ENCODE measurements at places on chromosomes 5 and 9.

DNA sequence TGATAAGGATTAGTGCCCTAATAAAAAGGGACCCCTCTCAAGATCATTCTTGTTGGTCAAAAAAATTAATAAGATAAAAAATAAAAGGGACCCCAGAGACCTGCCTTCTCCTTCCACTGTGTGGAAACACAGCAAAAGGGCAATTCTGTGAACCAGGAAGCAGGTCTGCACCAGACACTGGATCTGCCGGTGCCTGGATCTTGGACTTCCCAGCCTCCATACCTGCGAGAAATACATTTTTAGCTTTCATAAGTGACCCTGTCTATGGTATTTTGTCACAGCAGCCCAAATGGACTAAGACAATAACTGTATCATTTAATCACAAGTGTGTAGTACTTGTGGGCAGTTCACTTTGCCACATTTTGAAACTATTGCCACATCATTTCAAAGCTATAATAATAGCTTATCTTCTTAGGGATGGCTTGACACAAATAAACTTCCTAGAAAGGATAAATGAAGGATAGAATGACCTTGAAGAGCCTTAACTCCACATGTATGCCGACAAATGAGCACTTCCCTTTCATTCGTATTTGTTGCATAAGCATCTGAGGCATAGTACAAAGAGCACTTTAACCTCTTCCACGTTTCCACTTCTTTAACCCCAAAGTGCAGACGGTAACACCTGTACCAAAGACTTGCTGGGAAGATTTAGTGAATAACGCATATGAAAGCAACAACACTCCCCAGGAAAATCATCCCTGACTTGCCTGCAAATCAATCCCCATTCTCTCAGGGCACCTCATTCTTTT is 336.5 kb downstream of the RFX3 start:
- DNase-seq = no peak

- no peak for DNase-seq
Measured at GRCh38 chr5:139849942-139850341, 54.3 kb downstream of the PSD2 start.

- DNase-seq = no peak
Measured at GRCh38 chr5:53607886-53608285, 47.4 kb downstream of the NDUFS4 start.

DNA sequence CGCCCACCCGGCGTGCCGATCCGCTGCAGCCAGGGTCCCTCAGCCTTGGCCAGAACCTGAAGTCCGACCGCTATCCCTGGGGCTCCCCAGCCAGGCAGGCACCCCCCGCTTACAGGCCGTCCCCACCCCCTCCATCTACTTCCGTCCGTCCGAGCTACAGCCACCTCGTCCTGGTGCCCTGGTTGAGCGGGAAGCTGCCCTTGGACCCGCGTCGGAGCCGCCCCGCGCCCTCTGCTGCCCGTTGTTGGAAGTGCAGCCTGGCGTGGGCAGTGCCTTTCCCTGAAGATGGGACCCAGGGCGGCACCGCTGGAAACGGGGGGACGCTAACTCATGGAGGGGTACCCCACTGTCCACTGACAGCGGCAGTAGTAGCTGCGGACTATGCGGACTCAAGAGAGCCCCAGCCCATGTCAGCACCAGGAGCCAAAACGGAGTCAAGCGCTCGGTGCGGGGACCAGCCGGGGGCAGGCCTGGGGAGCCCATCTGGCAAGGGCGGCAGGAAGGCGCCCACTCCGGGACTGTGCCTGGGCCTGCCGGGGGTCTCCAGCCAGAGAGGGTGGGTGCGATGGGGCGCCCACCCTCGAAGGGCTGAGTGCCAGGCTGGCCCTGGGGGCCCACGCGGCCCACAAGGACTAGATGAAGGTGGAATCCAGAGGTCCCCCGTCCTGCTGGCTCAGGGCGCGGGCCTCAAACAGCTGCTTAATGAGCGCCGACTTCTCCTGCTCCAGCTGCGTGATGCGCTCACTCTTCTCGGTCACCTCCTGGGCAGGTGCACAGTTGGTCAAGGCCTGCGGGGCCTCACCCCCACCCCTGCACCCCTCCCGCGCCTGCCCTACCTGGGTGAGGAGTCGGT is 6.1 kb downstream of the SAPCD2 start:
- DNase-seq = peak; percentile 30

- DNase-seq = no peak
Measured at GRCh38 chr9:84075004-84075403, 94.4 kb downstream of the RMI1 start.

DNA sequence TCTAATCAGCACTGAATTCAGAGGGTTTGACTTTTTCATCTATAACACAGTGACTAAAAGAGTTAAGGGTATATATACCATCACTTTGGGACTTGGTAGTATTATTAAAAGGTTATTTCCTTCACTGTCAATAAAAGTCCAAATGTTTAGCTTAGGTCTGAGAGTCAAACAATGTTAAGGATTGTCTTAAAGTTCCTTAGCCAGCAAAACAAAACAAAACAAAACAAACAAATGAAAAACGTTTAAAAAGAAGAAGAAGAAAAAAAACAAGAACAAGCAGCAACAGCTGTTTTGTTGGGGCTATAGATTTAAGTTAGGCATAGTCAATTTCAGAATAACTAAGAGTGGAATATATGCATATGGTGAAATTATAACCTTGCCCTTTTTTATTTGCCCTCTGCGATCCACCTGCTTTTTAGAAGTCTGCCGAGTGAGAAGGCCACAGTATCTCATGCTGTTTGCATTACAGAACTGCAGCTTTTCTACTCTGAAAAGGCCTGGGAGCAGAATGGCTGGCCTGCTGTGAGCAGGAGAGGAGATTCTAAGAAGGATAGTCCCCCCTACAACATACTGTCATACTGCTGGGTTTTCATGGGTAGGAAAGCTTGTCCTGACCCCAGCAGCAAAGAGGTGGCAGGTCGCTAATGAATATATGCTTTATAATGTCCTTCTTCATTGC is 141.7 kb downstream of the NTRK2 start:
- no peak for DNase-seq

GRCh38 chr5:90473396-90474234 is 956 bp downstream of the MBLAC2 start:
- DNase-seq = peak; percentile 10

- no peak for DNase-seq
Measured at GRCh38 chr5:150499437-150499956, 8.4 kb upstream of the NDST1 start.

GRCh38 chr5:95069021-95069420 is 215.9 kb downstream of the MCTP1 start:
- no peak for DNase-seq

DNA sequence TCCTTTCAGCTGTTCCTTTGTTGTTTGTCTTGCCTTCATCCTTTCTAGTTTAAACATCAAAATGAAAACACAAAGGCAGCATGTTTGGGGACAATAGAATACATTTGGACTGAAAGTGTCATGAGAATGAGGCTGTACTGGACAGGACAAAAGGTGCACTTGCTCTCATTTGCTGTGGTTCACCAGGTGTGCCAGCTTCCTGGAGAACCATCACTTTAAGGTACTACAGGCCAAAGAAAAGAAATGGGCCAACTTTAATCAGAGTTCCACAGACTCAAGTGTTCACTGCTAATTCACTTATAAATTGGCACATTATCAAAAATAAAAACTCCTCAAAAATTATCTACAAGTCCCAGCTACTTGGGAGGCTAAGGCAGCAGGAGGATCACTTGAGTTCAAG is 53.8 kb downstream of the ABHD17B start:
- no peak for DNase-seq

DNA sequence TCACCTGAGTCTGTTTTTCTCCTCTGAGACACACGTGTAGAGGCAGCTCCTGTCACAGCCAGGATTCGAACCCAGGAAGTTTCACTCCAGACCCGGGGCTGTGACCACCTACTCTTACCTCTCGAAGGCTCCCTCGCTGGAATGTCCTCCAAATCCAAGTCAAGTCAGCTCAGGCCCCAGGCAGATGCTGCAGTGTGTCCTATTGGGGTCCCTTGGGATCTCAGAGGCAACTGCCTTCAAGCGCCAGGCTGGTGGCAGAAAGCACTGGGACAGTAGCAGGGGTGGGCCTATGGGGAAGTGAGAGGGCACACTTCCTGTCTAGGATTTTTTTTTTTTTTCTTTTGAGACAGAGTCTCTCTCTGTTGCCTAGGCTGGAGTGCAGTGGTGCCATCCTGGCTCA is 762 bp upstream of the ST6GALNAC4 start:
- DNase-seq = no peak

DNA sequence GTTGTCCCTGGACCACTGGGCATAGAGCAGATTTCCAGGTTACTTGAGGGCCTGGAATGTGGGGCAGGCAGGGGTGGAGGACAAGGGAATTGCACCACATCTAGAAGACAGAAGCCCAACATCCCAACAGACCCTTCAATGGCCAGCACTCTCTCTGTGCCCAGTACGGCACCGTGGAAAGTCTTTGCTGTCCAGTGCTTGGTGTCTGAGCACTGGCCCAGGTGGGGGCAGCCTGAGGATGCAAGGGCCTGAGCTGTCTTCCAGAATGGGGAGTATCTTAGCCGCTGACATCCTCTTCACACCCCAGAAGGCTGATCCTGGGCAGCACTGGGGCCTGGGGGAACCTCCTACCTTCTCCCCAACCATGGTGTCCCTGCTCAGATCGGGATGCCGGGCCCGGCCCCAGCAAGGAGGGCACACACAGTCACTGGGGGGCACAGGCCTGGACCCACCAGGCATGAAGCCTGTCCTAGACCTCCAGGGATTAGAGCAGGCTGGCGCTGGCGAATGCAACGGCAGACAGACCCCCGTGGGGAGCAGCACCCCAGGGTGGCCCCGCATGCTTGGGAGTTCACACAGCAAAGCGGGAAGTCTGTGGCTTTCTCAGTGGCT is 40.6 kb upstream of the OLFM1 start:
- DNase-seq = no peak

- DNase-seq = peak; percentile 38
Measured at GRCh38 chr9:15104826-15105420, 194.7 kb upstream of the FREM1 start.

DNA sequence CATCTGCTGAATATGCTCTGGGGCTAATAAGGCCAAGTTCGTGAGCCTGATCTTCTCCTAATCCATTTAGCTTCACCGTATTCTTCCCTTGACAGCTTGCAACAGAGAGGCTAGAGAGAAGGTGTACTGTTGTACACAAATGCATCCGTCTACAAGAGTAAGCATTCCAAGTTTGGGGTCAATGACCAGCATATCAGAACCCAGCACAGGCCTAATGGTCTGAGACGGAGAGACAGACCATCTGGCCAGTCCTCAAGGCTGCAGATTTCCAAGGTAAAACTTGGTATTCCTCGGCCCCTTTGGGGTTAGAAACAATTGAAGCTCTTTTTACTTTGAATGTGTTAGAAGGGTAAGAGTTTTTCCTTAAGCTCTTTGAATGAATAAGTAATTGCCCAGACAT is 481.2 kb upstream of the KLF4 start:
- no peak for DNase-seq

DNA sequence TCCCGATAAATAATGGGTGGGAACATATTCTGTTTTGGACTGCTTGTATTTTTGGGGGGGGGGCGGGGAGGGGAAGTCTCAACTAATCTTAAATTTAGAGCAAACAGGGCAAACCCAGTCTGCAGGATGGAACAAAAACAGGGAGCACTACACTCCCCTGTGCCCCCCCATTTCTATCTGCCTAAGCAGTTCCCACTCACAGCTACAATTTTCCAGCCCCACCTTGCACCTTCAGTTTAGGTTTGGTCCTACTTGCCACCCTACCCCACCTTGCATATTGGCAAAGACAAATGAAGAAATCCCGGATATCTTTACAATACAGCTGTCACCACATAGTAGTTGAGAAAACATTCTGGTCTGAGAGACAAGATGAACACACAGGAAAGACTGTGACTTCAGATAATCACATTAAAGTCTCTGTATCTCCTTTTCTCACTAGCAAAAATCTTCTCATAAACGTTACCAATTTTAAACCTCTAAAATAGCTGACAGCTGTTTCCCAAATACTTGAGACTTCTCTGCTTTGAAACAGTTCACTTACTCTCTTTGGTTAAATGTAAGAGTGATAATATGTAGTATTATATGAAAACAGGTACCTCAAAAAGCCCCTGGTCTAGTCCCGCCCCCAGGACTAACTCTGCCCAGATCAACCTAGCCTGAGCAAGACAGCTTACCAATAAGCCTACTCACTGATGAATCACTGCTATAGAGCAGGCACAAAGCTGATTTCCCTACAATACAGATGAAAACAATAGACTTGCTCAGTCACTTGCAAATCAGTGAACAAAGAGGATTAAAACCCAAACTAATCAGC is 5.2 kb upstream of the RAPGEF6 start:
- DNase-seq = no peak

DNA sequence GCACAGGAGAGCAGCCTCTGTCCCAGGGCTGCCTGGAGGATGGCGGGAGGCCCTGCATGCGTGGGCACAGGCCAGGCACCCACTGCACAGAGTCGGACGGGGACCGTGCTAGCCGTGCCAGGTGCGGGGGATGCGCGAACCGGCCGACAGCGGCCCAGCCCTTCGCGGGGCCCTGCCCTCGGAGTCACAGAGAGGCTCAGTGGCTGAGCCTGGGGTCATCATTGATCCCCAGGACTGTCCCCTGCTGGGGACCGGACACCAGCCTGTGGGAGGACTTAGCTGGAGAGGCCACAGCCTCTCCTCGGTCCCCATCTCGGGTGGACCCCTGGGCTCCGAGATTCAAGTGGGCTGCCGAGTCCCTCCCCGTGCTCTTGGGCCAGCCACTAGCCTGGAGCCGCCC is 19.1 kb upstream of the LAMC3 start:
- no peak for DNase-seq

GRCh38 chr9:76619640-76620039 is 144.6 kb upstream of the PCA3 start:
- DNase-seq = no peak

DNA sequence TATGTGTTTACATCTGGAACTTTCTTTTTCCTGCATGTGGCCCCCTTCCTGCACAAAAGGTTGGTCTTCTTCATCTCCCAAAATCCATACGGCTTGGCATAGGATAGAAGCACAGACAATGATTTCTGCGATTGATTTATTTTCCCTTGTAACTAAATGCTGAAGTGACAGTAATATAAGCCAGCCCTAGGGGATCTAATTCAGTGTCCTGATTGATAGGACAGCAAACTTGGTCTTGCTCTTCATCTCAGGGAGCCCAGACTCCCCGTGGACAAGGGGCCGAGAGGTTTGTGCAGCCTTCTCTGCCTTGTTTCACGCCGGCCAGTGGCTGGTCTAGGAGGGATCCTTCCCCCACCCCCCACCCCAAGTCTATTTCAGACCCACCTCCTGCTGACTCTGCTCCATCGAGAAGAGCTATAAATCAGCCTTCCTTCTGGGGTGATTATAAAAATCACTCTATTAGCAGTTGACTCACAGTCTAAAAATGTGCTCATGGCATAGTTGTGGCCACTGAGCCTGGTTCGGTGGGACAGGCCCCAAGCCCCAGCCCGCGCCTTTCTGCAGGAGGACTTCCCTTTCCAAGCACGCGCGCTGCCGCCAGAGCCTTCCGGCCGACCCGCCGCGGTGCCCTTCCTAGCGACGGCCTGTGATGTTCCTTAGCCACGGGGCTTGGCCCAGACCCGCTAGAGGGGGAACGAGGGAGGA is 89.8 kb upstream of the COL5A1 start:
- DNase-seq = no peak

DNA sequence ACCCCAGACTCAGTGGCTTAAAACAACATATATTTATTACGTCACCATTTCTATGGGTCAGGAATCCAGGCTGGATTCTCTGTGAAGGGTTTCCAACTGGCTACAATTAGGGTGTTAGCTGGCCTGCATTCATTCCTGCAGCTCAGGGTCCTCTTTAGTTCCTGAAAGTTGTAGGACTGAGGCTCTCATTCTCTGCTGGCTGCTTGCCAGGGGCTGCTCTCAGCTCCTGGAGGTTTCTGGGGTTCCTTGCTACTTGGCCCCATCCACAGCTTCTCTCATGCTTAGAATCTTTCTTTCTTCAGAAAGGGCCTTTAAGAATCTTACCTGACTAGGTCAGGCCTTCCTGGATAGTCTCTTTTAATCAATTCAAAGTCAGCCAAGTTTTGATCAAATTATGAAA is 424.6 kb downstream of the GADD45G start:
- DNase-seq = no peak

All from central memory CD4-positive, alpha-beta T cell (primary cell).